Activated naive CD8-positive, alpha-beta T cell treated with anti-CD3 and anti-CD28 coated beads for 36 hours (primary cell): ENCODE measurements at places on chromosomes 6 and 20.
A peak's percentile ranks its signal among the peaks of the same experiment; 100 is the strongest.

- H3K27ac ChIP-seq: no peak overlapping the region
- H3K27me3 ChIP-seq: no peaks in the 10 kb centered on the region
- DNase-seq: no peak
- H3K4me1 ChIP-seq: peaks cover 23% of the 10 kb centered on the region
- H3K4me3 ChIP-seq: no peak overlapping the region
Observed at GRCh38 chr6:129368076-129368475, 341.9 kb downstream of the ARHGAP18 start.

DNA sequence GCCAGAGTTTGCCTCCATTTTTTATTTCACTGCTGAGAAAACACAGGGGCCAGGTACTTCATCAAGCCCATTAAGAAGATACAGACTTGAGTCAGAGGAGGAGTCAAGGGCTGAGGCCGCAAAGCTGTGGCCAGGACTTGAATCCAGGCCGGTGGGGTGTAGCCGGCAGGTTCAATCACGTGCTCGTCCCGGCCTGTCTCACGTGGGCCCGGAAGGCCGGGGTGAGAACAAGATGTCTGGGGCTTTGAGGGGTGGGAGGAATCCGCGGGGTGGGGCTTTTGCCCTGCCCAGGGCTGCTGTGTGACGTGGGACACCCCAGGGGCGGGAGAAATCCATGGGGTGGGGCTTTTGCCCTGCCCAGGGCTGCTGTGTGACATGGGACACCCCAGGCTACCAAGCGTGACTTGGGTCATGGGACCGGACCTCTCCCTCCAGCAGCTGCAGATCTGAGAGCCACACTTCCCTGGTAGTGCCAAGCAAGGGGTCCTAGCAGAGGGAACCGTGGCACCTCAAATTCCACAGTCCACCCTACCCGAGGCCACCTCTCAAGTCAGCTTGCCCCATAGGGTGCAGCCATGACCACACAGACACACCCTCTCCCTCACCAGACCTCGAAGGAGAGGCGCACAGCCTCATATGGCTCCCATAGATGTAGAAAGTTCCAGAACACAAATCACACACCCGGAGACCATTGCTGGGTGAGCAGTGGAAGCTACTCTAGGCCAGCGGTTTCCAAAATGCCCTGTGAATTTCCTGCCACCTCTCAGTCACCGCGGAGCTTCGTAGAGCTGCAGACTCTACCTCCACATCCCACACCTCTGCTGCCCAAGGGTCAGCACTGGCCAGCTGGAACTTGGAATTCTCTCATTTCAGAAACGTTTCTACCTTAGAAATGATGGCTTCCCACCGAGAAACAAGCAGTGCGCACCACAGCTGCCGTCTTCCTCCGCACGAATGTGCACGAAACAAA is 156.1 kb downstream of the DLL1 start:
- no peaks in the 10 kb centered on the region for H3K4me1 ChIP-seq
- DNase-seq: no peak
- no peaks in the 10 kb centered on the region for H3K36me3 ChIP-seq
- H3K27ac ChIP-seq: no peak overlapping the region
- H3K27me3 ChIP-seq: no peaks in the 10 kb centered on the region

GRCh38 chr6:14458669-14459266 is 341.2 kb downstream of the CD83 start:
- H3K4me1 ChIP-seq: peaks cover 20% of the 10 kb centered on the region
- H3K36me3 ChIP-seq: no peaks in the 10 kb centered on the region
- no peak overlapping the region for H3K4me3 ChIP-seq
- DNase-seq: no peak
- H3K27ac ChIP-seq: no peak overlapping the region
- H3K27me3 ChIP-seq: no peaks in the 10 kb centered on the region

- H3K36me3 ChIP-seq: peaks cover 63% of the 10 kb centered on the region
- DNase-seq: no peak
- H3K27ac ChIP-seq: peak overlapping the region; percentile 97
- H3K4me1 ChIP-seq: peaks cover 89% of the 10 kb centered on the region
- H3K4me3 ChIP-seq: peak overlapping the region; percentile 32
- no peaks in the 10 kb centered on the region for H3K27me3 ChIP-seq
Observed at GRCh38 chr20:1660246-1660645, 2.7 kb upstream of the SIRPG start.

DNA sequence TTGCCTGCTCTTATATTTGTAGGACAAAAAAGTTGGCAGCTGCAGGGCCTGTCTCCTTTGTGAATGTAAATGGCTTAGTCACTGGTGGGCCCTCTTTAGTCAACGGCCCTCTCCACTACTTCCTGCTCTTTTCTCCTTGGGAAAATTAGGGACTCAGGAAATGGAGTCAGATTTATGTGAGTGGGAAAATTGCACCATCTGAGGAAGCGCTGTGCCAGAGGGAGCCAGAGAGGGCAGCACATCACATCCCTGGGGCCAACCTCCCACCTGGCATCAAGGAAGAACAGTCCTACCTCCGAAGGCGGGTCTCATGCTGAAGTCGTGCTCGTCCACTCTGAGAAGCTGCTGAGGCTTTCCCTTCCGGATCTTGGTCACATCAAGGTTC is 15.6 kb downstream of the GABRR2 start:
- DNase-seq: no peak
- H3K36me3 ChIP-seq: no peaks in the 10 kb centered on the region
- H3K4me1 ChIP-seq: peaks cover 17% of the 10 kb centered on the region
- no peak overlapping the region for H3K27ac ChIP-seq

DNA sequence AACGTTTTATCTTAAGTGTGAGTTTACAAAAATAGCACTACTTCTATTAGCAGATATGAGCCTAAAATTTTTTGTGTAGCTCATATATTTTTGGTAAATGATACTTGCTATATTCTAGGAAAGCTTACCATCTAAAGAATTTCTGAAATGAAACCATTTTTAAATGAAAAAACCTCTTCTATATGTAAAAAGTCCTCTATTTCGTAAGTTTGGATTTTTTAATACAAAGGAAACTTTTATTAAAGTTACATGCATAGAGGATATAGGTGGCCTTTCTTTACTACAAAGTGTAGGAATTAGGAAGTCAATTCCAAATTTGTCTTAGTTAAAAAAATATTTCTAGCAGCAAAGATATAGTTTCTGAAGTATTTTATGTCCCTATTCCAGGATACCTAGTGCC is 18.8 kb downstream of the EFHC1 start:
- H3K4me3 ChIP-seq: no peak overlapping the region
- no peaks in the 10 kb centered on the region for H3K4me1 ChIP-seq
